ENCODE measurements at places on chromosomes 7 and 10. TPM values are rescaled to one million over a fixed set of nuclear protein-coding genes. Genes with fewer than 3 reads are reported as not detected.
A peak's percentile ranks its signal among the peaks of the same experiment; 100 is the strongest.

DNA sequence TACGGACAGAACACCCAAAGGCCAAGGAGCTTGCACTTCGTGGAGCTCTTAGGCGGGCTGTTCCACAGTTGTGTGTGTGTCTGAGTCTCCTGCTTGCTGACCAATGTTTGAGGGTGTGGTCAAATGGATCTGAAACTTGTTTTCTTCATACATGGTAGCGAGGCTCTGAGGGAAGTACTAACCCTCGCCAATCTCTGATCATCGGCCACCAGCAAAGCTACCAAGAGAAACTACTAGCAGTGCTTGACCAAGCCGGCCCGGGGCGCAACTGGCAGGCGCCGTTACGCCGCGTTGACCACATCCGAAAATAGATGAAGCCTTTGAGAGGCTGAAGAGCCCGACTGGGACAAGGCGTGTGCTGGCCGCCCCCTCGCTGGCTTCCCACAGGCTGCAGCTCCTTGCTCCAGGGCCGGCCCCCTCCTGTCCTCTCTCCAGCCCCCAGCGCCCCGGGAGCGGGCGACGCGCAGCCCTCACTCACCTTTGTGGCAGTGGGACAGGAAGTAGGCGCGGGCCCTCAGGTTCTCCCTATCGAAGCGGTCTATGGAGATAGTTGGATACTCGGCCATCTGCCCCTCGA lies 384 bp downstream of the DCLRE1C start:
- H3K36me3 ChIP-seq, result no peaks in the 10 kb centered on the region
- peak overlapping the region; percentile 73 for H3K4me3 ChIP-seq
- H3K27me3 ChIP-seq, result no peaks in the 10 kb centered on the region
- DNase-seq, result peak; percentile 75
- peaks cover 8% of the 10 kb centered on the region for H3K4me1 ChIP-seq
- H3K27ac ChIP-seq, result peak overlapping the region; percentile 76

- H3K4me1 ChIP-seq, result no peaks in the 10 kb centered on the region
- H3K36me3 ChIP-seq, result no peaks in the 10 kb centered on the region
- H3K27me3 ChIP-seq, result no peaks in the 10 kb centered on the region
- DNase-seq, result no peak
- H3K4me3 ChIP-seq, result no peak overlapping the region
These were observed 11.5 kb upstream of the NFKB2 start for GRCh38 chr10:102384053-102384452.

GRCh38 chr7:29764227-29764626 lies 42.1 kb upstream of the WIPF3 start:
- no peak overlapping the region for H3K27ac ChIP-seq
- no peak overlapping the region for H3K4me3 ChIP-seq
- no peaks in the 10 kb centered on the region for H3K4me1 ChIP-seq
- no peaks in the 10 kb centered on the region for H3K36me3 ChIP-seq
- no peaks in the 10 kb centered on the region for H3K27me3 ChIP-seq

GRCh38 chr10:75211007-75211691 lies 553 bp downstream of the VDAC2 start:
- no peaks in the 10 kb centered on the region for H3K36me3 ChIP-seq
- H3K27ac ChIP-seq, result peak overlapping the region; percentile 99
- no peak for DNase-seq
- peaks cover 40% of the 10 kb centered on the region for H3K4me1 ChIP-seq
- peak overlapping the region; percentile 73 for H3K4me3 ChIP-seq

The MACROH2A2 gene
- 4.8 TPM for total RNA-seq

Measured in adrenal gland (tissue), 19 donors.